Neural crest cell (in vitro differentiated cells): ENCODE measurements at places on chromosomes 6 and 20.

DNA sequence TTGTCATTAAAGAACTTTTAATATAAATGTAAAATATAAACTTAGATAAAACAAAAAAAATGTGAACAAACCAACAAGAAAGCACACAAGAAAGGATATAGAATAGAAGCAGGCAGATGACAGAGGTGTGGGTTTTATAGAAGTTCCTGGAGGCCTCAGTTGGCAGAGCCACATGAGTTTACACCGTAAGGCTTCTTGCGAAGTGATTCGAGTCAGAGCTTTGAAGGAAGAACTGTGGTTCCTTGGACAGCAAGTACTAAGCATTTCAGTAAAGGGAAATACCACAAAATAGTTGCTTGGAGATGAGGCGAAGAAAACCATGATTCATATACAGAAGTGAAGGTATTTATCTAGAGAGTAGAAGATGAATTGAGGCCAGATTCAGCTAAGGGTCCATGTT is 207.9 kb upstream of the EYA4 start:
- DNase-seq = no peak

- no peak for DNase-seq
Observed at GRCh38 chr6:142870787-142871415, 74.1 kb downstream of the HIVEP2 start.

DNA sequence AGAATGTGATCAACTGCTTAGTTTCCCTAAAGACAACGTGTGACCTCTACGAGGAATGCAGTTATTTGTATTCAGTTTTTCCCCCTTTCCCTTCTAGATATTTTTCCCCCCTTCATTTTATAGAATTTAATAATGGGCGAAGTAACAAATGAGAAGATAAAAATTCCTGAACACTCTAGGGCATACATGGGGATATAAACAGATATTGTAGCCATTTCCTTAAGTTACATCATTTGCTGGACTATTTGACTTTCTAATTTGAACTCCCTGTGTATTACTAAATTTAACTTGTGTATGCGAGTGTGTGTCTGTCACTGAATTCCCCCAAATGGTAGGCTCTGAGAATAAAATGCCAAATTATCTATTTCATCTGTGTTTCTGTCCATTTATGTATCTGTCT is 99.0 kb upstream of the ZFP64 start:
- DNase-seq = no peak

DNA sequence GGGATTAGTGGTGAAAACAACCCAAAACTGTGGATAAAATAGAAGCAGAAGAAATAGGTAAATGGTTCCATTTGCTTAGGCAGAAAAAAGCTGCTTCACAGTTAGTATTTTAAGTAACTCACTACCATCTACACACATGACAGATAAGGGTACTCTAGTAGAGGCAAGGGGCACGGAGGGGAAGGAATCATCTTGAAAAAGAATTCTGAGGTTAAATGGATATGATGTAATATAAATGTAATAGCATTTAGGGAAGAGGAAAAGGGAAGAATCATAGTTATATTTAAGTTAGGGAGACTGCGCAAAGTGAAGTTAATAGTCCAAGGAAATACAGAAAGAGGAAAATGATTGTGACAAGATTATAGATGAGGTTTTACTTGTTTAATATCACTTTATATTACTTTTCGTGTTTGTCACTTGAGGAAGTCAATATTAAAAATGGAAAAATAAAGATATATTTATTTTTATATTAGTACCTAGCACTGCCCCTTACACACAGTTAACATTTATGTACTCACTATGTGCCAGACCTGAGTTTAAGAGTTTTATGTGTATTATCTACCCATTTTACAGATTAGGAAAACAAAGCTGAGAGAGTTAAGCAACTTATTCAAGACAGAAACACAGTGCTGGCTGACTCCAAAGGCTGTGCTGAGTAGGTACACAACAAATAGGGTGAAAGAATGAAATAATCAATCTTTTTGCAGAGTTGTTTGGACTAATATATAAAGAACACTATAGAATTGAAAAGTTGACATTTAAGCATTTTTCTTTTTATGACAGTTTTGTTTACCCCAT is 128.1 kb downstream of the REV3L start:
- no peak for DNase-seq

- no peak for DNase-seq
Observed at GRCh38 chr6:14775528-14775927, 470.3 kb upstream of the JARID2 start.

DNA sequence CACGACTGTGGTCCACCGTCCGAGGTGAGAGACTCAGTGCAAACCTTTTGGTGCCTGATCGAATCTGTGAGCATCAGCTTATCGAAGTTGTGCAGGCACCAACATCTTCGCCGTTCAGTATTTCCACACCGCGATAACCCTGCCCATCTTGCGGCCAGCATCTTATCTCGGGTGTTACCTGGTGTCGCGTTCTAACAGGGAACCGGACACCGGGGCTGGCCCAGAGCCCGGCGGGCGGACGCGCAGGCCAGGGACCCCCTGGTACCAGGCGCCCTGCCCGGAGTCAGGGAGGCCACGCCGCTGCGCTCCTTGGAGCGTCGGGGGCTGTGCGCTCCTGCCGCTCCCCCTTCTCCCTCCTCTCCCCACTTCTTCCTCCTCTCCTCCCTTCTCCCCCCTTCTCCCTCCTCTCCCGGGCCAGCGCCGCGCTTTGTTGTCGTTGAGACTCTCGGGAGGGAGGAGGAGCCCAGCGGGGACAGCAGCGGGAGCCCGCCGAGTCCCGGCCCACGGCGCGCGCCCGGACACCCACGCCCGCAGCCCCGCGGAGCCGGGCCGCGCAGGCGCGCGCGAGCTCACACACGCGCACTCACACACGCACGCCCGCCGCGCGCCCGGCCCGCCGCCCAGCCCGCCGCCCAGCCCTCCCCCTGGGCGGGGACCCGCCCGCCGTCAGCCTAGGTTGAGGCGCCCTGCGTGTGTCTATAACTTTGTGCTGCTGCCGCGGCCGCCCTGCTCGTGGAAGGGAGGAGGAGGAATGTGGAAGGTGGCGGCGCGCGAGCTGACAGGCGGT is 1.4 kb upstream of the FOXO3 start:
- peak; percentile 68 for DNase-seq

DNA sequence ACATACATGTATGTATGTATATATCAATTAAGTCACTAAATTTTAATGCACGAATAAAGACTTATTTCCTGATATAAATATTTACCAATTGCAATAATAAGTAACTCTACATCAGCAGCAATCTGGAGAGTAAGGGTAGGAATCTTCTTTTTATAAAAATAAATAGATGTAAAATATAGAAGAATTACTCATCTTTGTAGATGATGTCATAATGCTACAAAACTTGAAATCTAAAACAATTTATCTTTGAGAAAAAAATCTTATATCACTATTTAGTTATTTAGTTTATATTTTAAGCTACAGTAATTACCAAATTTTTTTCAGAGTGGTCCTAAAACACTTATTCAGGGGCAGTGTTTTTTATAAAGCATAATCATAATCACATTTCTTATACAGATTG is 351.7 kb downstream of the RIMS1 start:
- no peak for DNase-seq

DNA sequence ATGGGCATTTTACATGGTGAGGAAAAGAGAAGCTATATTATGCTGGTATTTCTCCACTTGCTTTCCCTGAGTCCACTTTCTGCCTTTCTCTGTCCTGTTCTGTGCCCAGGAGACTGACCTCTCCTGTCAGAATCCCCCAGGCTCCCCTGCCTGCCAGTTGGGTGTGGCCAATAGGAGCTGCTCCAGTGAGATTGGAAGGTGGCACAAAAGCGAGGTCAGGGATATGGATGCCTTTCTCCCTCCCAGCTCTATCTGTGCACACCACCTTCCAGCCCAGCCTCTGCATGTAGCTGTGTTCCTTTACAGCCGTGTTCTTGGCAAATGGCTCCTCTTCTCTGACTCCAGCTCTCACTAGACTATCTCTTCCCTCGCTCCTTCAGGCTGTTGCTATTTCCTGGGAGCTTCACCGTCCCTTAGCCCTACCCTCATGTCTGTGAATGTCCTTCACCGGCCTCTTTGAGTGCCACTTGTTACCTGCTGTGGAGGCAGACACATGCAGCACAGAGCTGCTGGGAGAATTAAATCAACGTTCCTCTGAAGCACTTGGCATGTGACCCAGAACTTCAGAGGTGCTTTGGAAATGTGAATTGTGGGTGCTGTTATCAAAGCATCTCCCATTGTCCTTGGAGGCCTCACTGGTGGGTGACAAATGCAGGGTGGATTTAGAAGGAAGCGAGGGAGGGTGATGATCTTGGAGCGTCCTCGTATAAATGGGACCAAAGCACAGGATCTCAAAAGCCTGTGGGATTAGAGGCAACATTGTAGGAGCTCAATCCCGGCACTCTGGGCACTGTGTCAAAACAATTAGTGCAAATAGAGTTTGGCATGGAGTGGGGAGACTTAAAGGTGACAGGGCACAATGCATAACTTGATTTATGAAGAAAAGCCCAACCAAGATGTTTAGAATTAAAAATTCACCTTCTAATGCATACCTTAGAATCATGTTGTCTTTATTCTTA is 28.9 kb upstream of the RALGAPA2 start:
- no peak for DNase-seq

DNA sequence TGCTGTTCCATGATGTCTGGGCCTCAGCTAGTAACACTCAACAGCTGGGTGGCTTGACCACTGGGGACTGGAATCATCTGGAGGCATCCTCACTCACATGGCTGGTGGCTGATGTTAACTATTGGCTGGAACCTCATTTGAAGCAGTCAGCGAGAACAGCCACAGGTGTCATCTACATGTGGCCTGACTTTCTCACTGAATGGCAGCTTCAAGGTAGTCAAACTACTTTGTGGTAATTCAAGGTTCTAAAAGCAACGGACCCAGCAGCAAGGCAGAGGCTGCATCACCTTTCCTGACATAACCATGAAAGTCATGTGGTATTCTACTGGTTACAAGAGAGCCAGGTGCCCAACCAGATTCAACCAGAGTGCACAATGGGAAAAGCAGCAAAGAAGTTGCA is 115.9 kb upstream of the DST start:
- DNase-seq = no peak

GRCh38 chr6:110566346-110567125 is 90.1 kb upstream of the SLC22A16 start:
- DNase-seq = no peak

GRCh38 chr20:57514273-57514751 is 10.6 kb downstream of the CTCFL start:
- DNase-seq = peak; percentile 59

DNA sequence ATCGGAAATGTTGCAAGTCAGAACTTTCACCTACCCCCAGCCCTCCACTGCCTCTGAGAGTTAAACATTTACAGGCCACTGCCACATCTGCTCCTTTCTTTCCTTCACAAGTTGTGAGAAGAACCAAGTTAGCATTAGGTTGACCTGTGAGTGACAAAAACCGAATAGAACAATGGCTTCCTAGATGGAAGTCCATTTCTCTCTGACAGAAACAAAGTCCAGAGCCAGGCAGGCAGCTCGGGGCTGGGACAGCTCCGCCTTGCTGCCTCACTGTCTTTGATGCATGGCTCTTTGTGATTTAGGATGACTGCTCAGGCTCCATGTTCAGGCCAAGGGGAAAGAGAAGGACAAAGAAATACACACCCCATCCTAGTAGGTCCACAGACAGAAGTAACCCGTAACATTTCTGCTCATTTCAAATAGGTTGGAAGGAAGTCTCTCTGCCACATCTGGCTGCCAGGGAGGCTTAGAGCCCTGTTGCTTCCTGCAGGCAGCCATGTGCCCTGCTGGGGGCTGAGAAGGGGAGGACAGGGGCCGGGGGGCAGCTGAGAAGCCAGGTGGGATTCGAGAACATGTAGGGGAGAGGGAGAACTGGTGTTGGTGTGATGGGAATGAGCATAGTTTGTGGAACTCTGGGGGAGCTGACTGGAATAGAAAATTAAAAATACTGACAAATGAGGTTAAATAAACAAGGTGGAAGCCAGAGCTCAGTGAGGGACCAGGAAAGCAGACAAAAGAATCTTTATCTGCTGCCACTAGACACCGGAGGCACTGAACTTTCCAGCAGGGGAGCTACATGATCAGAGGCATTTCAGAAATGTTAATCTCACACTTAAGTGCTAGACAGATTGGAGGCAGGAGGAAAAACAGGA is 19.5 kb upstream of the IER3 start:
- no peak for DNase-seq

DNA sequence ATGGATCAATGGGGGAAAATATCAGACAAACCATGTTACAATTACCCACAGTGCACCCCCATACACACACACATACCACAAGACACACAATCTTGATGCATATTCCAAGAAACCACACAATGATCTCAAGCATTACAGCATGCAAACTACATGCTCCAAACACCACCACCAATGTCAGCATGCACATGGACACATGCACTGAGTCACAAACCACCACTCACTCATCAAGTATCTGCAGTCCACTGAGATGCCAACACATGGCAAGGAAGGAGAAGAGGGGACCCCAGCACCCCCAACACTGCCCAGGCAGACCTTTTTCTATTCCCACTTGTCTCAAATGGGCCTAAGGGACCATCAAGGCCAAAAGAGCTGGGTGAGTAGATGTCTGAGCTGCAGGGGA is 91.6 kb downstream of the PREX1 start:
- no peak for DNase-seq

DNA sequence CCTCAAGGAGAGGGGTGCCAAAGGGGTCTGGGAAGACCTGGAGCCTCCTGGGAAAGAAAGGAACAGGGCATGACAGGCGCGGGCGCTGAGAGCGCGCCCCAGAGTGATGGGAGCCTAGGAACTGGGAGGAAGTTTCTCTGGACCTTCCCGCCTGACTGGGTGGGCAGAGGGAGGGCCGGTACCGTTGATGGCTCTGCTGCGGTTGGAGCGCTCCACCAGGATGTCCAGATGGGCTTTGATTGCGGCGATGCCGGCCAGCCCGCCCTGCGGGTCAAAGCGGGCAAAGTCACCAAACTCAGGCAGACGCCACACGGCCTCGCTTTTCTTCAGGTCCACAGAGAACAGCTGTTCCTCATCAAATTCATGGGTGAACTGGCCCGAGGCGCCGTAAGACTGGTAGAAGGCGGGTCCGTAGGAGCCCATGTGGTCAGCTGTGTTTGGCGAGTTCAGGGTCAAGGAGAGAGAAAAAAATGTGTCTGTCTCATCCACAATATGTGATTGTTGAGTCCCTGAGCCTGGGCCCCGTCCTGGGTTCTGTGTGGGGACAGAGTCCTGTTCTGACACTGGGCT is 1.5 kb downstream of the HLA-DOA start:
- DNase-seq = no peak

DNA sequence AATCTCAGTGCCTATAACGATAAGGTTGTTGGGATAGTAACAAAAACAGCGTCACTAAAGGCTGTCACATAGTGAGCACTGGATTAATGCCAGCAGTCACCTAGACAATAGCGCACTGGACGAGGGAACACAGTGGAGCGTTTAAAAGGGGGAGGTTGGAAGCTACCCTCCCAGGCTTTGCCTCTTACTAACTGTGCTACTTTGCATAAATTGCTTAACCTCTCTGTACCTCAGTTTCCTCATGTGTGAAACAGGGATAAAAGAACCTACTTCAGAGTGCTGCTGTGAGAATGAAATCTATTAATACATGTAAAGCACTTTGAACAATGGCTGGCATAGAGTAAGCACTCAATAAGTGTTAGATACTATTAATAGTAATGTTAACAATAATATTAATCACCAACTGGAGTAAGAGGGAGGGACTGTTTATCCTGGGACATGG is 10.5 kb downstream of the BCL2L1 start:
- DNase-seq = no peak

- DNase-seq = no peak
Observed at GRCh38 chr20:19335341-19335740, 122.9 kb downstream of the SLC24A3 start.
